ENCODE measurements at places on chromosomes 1 and 21. TPM values are rescaled to one million over a fixed set of nuclear protein-coding genes. Genes with fewer than 3 reads are reported as not detected.

The NCF2 gene
- 0.43 TPM for polyA plus RNA-seq

The SELENBP1 gene
- 85.4 TPM for polyA plus RNA-seq

- no peak for DNase-seq
Measured at GRCh38 chr1:202568826-202569225, 141.4 kb downstream of the SYT2 start.

DNA sequence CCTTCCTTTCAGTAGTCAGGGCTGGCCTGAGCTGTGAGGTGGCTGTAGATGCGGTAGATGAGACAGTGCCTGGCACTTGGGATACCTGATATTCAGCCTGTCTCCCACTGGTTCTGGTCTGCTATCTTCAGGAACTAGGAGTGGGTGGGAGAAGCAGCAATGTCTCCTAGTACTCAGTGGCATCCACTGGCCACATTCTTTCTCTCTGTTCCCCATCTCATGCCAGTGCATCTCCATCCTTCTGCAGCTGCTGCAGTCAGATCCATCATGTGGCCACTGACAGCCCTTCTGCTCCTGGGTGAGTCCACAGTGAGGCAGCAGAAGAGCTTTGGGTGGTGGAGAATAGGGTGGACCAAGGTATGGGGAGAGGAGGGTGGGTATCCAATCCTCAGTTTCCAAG lies 1.1 kb downstream of the FCRLB start:
- DNase-seq: no peak

- no peak for DNase-seq
Measured at GRCh38 chr1:237411621-237412020, 369.6 kb downstream of the RYR2 start.
